ENCODE measurements at places on chromosomes 3 and 15.

DNA sequence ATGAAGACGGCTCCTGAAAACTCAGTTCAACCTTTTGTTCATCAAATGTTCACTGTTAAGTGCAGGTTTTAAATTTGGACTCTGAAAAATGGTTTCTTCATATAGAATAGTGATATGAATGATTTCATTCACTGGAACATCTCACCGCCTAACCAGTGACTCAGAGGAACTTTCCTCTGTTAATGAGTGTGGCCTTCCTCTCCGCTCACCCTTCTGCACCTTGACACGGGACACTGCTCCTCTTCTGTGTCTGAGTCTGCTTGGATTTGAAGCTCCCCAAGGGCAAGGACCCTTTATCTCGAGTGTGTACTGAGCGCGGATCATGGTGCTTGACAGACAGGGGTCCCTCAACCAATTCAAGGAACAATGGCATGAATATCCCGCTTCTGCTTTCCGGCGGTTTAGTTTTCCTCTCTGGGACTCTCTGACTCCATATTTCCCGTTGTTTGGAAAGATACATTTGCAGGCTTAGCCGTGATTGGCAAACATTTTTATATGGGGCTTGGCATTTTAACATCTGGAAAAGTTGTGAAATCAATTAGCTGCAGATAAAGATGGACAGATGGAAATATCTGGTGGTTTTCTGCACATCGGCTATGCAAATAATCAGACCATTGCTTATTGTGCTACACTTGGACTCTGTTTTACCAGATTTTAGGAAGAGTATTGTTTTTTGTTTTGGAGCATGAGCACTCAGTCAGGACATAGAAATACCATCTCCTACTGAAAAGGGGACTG lies 20.9 kb downstream of the KBTBD8 start:
- DNase-seq: no peak

DNA sequence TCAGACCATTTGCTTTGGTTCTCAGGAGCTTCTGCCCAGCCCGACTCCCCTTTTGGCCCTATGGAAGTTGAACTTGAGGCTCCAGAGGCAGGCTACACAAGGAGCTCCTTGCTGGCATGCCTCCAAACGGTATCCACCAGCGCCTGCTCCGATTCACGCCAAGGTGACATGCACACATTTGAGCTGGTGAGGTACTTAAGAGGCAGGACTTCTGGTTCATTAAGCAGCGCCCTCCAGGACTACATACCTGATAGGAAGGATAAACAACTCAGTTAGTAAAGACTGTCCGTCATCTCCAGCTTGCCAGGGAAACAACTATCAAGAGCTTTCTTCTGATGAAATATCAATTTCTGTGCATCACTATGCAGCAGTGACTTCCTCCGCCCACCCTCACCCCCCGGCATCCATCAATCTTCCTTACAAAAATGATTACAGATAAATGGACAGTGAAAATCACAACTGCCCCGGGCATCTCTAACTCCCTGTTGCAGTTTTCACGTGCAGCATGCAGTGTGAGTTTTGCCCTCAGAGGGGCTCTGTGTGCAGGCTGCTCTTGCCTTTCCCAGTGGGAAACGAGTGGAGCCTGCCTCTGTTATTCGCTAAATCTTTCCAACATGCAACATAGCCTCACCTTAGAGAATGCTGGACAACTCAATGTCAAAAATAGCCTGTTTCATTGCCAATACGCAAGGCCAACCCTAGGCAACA lies 122.9 kb downstream of the ARRDC4 start:
- peak; percentile 34 for DNase-seq

DNA sequence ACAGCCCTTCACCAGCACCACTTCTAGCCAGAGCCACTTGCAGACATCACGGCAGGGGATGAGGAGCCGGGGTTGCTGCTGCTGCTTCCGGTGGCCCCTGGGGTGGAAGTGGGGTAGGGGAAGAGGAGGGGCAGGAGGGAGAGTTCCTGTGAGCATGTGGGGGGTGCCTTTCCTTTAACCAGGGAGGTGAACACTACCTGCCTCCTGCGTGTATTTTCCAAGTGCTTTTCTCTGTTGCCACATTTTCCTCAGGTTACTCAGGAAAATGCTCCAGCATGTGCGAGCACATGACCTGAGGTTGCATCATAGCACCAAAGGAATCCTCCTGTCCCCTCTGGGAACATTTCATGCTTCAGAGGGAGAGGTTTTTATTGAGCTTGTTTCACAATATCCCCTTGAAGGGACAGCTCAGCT lies 12.2 kb upstream of the SACM1L start:
- DNase-seq: no peak

DNA sequence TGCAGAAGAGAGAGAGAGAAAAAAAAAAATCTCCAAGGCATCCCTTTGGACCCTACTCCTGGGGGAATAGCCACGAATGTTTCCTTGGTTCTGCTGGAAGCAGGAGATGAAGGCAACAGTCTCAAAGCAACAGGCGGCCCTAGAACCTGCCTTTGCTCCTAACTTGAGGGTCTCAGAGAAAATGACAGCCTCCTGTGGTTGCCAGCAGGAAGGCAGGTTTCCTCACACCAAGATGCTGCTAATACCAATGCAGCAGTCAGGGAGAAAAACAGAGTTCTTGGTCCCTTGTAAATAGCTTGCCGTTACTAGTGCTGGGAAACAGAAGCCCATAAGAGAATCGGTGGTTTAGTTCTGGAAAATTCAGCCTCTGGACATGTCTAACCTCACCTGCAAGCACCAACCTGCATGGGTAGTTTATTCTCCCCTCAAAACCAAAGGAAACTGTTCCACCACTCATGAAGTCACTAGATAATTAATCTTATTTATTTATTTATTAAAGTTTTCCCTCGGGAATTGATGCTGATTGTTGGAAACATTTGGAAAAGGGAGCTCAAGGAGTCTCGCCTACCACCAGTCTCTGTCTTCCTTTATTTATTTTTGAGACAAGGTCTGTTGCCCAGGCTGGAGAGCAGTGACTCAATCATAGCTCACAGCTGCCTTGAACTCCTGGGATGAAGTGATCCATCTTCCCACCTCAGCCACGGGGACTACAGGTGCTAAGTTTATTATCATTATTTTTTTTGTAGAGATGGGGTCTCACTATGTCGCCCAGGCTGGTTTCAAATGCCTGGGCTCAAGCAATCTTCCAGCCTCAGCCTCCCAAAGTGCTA lies 883 bp upstream of the FRMD4B start:
- DNase-seq: peak; percentile 42

DNA sequence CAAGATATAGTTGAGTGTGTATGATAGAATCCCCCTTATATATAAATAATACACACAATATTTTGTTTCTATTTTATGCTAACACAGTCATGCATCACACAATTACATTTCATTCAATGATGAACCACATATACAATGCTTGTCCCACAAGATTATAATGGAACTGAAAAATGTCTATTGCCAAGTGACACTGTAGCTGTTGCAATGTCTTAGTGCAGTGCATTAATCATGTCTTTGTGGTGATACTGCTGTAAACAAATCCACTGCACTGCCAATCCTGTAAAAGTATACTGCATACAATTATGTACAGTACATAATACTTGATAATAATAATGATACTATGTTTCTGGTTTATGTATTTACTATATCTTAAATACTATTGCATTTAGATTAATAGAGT lies 512.1 kb upstream of the CNTN3 start:
- DNase-seq: no peak

GRCh38 chr3:36900474-36901443 lies 44.1 kb downstream of the TRANK1 start:
- DNase-seq: no peak

GRCh38 chr3:154480033-154480432 lies 50.0 kb upstream of the GPR149 start:
- DNase-seq: no peak

DNA sequence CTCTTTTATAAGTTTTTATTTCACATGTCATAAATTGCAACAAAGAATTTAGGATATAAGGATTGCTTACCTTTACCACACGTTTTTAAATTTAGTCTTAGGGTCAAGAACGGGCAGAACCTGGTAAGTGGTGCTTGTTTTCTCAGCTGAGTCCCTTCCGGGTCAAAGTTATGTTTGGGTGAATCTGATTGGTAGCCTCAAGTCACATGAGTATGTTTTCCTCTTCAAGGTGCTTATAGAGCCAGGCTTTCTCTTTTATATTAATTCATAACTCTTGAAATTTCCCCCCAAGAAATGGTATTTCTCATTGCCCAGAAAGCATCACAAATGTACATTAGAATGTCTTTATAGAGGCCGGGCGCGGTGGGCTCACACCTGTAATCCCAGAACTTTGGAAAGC lies 415.7 kb upstream of the ROBO2 start:
- no peak for DNase-seq

DNA sequence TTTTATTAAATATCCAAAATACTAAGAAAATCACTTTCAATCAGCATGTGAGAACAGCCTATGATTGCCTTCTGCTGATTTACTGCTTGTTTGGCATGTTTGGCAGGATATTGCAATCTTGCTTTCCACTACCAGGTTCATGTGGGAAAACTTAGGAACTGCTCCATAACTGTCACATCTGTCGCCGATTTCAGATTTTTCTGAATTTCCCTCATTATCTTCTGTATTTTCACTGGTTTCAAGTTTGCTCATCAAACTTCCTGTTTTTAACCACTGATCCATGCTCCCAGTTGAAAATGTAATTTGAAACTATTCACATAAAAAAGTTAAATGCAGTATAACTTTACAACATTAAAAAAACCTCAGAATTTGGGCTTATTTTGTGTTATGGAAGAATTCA lies 93.0 kb downstream of the NFKBIZ start:
- DNase-seq: no peak

DNA sequence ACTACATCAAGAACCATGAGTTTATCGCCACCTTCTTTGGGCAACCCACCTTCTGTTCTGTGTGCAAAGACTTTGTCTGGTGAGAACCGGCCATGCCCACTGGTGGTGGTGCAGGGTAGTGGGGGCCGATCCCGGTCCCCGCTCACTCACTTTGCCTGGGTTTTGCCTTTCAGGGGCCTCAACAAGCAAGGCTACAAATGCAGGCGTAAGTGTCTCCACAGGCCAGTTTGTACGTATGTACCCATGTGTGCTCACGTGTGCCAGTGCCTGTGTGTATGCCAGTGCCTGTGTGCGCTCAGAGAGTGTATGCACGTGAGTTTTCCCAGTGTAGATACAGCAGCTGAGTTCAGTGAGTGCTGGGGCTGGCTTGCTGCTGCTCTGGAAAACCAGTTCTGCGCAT lies 20.5 kb downstream of the PRKCD start:
- no peak for DNase-seq

GRCh38 chr15:98715401-98715800 lies 67.1 kb downstream of the IGF1R start:
- no peak for DNase-seq

- DNase-seq: no peak
These were observed 41.2 kb downstream of the PTPN23 start for GRCh38 chr3:47421741-47422649.

- DNase-seq: no peak
These were observed 20.9 kb downstream of the PGBD4 start for GRCh38 chr15:34122771-34123183.

- no peak for DNase-seq
These were observed 15.1 kb downstream of the GRIP2 start for GRCh38 chr3:14524920-14525660.

GRCh38 chr15:47663101-47663500 lies 54.2 kb upstream of the SEMA6D start:
- DNase-seq: no peak

DNA sequence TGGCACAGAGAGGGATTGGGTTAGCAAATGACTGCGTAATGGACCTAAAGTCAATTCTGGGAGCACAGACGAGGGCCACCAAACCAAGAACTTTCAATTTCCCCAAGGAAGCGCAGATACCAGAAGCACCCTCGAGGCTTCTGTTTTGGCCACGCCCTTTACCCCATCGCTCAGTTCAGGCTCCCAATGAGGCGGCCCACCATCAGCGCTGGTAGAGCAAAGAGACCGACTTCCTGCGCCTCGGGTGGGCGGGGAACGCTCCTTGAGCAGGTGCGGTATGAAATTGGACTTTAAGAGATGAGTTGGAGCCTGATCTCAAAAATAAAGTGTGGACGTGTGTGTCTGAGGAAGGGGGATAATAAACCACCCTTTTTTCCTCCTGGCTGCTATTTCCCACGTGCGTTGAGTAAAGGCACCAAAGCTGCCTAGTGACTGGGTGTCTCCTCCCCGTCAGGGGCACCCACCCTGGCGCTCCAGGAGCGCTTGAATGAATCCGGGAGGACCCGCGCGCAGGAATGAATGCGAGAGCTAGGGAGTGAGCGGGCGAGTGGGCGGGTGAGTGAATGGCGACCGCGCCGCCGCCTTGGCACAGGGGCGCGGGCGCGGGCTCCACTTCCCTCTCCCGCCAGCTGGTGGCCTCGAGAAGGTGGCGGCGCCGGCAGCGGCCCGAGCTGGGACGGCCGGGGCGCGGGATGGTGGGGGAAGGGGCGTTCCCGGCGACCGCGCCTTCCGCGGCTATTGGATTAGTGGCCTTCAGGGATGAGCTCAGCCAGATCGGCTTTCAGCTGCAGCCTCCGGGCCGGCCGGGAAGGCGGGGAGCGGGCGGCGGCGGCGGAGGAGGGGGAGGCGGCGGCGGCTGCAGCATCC lies at the start of gene SPSB4:
Gene SPSB4, plus strand, starts transcription at position 772 of the 867 bp plus-strand sequence. CDS start 14,758 bp downstream, outside the sequence.
- peak; percentile 87 for DNase-seq

DNA sequence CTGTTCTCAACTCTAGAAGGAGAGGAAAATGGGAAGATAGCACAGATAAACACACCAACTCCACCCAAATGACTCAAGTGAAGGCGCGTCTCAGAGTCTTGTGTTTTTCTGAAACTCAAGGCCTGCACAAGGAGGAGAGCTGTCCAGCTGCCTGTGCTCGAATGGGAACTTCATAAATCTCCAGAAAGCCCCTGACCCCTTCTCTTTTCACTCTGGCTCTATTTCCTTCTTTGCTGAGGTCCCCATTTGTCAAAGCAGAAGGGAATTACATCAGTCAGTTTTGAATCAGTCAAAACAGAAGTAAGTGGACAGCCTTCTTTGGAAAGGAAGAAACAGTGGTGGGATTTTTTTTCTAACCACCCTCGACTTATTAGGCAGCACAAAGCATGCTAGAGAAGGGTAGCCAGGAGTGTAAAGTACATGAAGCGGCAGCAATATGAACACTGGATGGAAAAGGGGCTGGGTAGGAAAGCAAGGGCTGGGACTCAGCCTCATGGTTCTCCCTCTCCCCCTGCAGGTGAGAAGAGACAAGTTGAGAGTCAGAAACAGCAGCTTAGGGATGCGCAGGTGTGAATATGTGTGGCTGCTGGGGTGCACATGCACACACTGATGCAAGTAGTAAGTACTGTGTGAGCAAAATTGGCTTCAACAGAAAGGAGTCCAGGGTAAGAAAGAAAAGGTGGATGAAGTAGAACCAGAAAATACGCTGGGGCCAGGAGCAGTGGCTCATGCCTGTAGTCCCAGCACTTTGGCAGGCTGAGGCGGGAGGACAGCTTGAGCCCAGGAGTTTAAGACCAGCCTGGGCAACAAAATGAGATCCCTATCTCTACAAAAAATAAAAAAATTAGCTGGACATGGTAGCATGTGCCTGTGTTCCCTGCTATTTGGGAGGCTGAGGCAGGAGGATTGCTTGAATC lies 36.6 kb upstream of the MAGEF1 start:
- DNase-seq: no peak

GRCh38 chr15:91710080-91710698 lies 143.3 kb upstream of the SLCO3A1 start:
- no peak for DNase-seq
